ENCODE measurements at places on chromosomes 7 and 10. TPM values are rescaled to one million over a fixed set of nuclear protein-coding genes. Genes with fewer than 3 reads are reported as not detected.

The SMARCD3 gene
- 2.7 TPM for total RNA-seq

The ST8SIA6 gene
- 0.93 TPM for total RNA-seq

The VAX1 gene
- not detected for total RNA-seq

The FEZF1 gene
- not detected for total RNA-seq

DNA sequence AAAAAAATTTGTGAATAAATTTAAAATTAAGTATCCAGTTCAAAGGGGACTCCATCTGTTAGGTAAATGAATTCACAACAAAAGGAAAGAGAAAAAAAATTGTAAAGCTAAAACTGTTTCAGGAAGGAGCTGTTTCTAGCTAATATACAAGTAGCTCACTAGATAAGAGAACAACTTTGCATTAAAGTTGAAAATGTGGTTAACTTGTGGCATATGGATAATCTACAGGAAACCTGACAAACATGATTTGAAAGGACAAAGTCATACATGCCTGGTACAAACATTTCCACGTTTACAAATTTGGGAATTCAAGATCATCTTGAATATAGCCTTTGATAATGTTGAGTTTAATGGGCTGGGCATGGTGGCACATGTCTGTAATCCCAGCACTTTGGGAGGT lies 8.9 kb downstream of the NT5C3A start:
- no peaks in the 10 kb centered on the region for H3K27me3 ChIP-seq
- DNase-seq, result no peak
- peak overlapping the region; percentile 71 for H3K27ac ChIP-seq
- no peak overlapping the region for H3K4me3 ChIP-seq

GRCh38 chr7:139845443-139845805 lies 16.4 kb downstream of the TBXAS1 start:
- H3K27me3 ChIP-seq, result peaks cover 3% of the 10 kb centered on the region
- H3K4me3 ChIP-seq, result no peak overlapping the region
- peaks cover 2% of the 10 kb centered on the region for H3K4me1 ChIP-seq

GRCh38 chr10:119762805-119763798 lies 37.3 kb downstream of the INPP5F start:
- no peaks in the 10 kb centered on the region for H3K27me3 ChIP-seq
- DNase-seq, result no peak
- peaks cover 3% of the 10 kb centered on the region for H3K4me1 ChIP-seq
- no peak overlapping the region for H3K4me3 ChIP-seq
- H3K27ac ChIP-seq, result no peak overlapping the region

Data from activated CD4-positive, alpha-beta memory T cell treated with anti-CD3 and anti-CD28 coated beads, Interleukin-2, amount 10 ng/mL, durations not matched to agents 7 days and 5 days (primary cell).